NCI-H2029 (cell line): ENCODE measurements at places on chromosomes 12 and 14.

GRCh38 chr14:70810621-70811020 lies 1.3 kb upstream of the MAP3K9 start:
- no peak for DNase-seq

DNA sequence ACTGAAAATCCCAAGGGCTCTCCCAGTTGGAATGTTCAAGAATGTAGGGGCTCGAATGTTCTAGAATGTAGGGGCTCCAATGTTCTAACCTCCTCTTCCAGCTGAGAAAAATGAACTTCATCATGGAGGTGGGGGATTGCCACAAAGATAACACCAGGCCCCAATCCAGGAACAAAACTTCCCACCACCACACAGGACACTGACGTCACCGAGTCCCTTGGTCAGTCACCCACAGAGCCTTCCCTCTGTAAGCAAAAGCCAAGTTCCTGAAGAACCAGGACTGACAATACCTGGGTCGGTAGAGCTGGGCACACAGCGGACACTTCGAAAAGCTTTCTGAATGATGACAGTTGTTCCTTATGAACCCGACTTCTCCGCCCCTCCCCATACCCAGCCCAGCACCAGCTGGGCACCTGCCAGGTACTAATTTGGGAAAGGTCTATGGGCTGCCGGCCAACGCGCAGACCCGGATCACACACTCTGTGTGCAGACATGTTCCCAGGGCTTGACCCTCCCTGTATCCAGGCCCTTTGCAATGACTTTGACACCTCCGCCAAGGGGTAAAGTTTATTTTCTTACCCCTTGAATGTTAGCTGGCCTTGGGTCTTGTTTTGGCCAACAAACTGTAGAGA lies 18.9 kb downstream of the ITPK1 start:
- no peak for DNase-seq

GRCh38 chr14:88554457-88555286 lies at the start of gene PTPN21:
TSS of gene PTPN21 (minus strand) at chr14:88555007. CDS start at chr14:88550417, 4,590 bp downstream.
- DNase-seq: no peak

DNA sequence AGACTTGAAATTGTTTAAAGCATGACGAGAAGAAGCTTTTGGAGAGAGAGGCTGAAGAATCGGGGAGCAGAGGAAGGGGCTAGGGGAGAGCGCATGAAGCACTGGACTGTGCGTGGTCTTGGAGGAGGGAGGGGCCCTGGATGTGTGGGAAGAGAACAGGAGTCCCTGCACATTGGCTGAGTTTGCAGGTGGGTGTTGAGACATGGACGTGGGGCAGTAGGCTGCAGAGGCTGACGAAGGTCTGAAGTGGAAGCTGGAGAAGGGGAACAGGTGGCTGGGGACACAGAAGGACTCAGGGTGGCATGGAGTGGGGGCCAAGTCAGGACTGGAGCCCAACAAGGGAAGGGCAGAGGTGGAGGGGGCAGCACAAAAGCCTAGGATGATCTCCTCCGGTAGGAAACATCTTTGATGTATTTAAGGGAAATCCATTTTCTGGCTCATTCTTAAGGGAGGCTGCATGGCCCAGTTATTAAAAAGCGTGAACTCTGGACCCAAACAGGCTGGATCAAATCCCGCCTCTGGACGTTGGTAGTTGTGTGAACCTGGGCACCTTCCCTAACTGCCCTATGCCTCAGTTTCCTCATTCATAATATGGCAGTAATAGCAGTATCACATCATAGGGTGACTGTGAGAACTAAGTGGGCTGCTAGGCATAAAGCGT lies 29.0 kb downstream of the ADGRD1 start:
- no peak for DNase-seq

GRCh38 chr12:104171785-104172569 lies 34.0 kb upstream of the NFYB start:
- no peak for DNase-seq
